Stimulated activated CD4-positive, alpha-beta T cell treated with anti-CD3 and anti-CD28 coated beads, TNF-alpha, amount 100 ng/mL, for 1 hour (primary cell): ENCODE measurements at places on chromosomes 6 and 20.

DNA sequence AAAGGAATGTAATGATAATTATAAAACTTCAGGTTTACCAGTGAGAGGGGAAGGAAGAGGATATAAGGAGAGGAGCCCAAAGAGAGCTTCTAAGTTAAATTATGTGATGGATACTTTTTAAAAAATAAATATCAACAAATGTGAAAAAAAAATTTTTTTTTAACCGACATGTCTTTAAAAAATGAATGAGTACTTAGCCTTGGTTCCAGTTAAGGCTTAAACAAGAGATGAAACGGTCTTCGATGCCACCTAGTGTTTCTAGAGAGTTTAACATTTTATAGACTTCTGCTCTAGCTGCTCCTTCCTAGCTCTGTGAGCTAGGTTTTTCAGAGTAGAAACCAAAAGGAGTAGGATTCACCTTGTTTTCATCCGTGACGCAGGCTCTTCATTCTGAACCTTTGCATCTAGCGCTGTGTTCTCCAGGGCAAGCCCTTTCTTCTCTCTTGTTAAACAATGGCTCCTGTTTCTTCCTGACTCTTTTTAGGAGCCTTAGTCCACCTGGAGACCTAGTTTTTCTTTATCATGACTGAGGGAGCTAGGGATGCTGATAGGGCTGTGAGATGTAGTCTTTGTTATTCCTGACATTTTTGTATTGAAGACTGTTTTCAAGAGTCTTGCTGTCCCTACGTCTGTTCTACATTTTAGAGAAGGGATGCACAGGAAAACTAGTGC lies 42.4 kb upstream of the GNRH2 start:
- no peak for DNase-seq

DNA sequence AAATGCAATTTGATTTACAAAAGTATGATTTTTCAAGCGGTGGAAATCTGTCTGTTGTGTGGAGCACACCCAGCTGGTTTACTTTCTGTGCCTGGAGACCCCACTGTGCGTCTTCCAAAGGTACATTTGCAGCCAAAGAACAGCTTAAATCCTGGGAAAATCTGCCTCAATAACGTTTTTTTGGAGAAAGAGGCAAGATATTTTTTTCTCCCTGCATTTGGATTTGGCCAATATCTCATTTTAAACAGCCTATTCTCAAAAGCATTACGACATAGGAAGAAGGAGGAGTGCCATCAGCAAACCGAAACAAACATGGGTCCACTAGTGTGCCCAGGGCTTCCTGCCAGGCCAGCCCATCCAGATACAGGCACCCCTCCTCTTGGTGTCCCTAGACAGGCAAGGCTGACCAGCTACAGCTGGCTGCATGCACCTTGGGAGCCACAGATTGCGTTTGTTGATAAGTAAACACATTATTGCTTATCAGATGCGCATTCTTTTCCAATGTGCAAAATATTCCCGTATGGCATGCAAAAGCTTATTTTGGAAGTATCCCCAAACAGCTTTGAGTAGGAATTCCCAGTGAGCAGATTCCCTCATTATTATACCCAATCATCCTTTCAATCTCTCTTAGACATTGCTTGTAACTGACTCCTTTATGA lies 184.5 kb upstream of the MARCKS start:
- no peak for DNase-seq

GRCh38 chr6:111184827-111185532 lies 97.7 kb downstream of the SLC16A10 start:
- DNase-seq = no peak

DNA sequence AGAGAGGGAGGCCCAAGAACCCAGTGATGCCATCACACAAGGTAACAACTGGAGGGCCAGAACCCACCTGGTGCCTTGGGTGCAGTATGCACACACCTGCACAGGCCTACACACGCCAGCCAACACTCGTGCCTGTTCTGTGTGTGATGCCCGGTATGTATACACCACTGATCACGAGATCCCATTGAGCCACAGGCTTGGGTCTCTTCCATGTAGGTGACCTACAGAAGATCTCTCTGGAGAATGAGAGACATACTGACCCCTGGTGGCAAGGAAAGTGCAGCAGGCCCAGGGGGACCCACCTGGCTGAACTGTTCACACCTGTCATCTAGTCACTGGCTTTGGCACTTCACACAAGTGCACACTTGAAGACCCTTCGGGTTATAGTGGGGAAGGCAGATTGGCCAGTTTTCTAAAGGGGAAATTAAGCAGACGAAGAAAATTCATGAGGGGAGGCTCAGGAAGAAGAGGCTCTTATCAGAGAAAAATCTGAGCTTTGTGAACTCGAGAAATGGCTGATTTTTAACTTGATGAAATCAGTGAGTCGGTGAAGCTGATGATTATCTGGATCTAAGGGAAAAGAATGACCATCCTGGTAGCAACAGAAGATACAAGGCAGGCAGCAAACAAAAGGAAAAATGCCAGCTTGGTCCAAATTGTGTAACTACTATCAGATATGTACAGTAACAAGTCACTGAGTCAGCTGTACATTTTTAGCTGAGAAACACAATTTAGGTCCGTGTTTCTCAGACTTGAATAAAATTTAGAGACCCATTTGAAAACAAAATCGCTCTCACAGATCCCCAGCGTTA lies 69.1 kb upstream of the PBOV1 start:
- DNase-seq = peak; percentile 28

GRCh38 chr6:133241086-133241900 lies at the start of gene EYA4:
Gene EYA4 (plus strand): TSS chr6:133241357. CDS start chr6:133274781, 33,424 bp downstream.
- DNase-seq = no peak

- DNase-seq = no peak
These were observed 84.5 kb upstream of the LYRM2 start for GRCh38 chr6:89723046-89723445.

- DNase-seq = no peak
These were observed 191.1 kb downstream of the SAMD5 start for GRCh38 chr6:147699637-147700036.

DNA sequence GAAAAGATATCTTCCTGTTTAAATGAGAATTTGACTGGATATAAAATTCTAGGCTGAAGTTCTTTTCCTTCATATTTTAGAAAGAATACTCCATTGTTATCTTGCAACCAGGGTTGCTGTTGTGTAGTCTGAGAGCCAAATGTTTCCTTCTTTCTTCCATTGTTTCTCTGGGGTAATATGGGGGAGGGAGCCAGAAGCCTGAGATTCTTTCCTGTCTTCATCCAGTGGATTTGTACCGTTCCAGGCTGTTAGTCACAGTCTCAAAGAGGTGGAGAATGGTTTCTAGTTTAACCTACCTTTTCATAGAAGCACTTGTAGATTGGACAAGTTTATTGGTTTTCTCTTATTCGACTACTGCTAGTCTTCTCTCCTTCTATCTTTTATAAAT lies 6.1 kb upstream of the ULBP3 start:
- no peak for DNase-seq

DNA sequence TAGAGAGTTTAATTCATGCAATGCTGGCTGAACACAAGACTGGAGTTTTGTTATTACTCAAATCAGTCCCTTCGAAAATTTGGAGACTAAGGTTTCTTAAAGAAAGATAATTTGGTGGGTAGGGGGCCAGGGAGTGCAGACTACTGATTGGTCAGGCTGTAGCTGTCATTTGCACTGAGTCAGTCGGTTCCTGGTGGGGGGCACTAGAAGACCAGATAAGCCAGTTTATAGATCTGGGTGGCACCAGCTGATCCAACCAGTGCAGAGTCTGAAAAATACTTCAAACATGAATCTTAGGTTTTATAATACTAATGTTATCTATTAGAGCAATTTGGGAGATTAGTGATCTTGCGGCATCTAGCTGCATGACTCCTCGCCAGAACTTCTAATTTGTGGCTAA lies 530.7 kb downstream of the NKAIN2 start:
- no peak for DNase-seq

- DNase-seq = no peak
These were observed 139.2 kb upstream of the SASH1 start for GRCh38 chr6:148203281-148203925.

GRCh38 chr6:53504512-53504911 lies 40.4 kb downstream of the GCLC start:
- no peak for DNase-seq

- DNase-seq = no peak
These were observed 245.8 kb downstream of the TTLL2 start for GRCh38 chr6:167570460-167571400.

DNA sequence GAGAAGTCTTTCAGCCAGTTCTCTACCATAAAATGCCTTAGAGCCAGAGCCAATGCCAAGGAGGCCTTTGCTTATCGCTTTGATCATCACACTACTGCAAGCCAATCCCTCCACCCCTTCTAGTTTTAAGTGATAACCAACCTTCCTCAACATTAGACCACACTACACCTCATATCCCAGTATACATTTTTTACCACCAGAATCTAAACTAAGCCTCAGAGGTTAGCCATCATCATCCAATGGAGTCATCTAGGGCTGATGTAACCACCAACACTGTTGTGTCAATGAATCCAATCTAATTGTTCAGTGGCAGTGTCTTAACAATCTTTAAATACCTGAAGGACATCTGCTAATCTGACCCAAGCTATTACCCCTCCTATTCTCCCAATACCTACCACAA lies 6.4 kb downstream of the ZUP1 start:
- DNase-seq = no peak

- DNase-seq = no peak
These were observed 9.9 kb upstream of the BAK1 start for GRCh38 chr6:33589731-33590530.

DNA sequence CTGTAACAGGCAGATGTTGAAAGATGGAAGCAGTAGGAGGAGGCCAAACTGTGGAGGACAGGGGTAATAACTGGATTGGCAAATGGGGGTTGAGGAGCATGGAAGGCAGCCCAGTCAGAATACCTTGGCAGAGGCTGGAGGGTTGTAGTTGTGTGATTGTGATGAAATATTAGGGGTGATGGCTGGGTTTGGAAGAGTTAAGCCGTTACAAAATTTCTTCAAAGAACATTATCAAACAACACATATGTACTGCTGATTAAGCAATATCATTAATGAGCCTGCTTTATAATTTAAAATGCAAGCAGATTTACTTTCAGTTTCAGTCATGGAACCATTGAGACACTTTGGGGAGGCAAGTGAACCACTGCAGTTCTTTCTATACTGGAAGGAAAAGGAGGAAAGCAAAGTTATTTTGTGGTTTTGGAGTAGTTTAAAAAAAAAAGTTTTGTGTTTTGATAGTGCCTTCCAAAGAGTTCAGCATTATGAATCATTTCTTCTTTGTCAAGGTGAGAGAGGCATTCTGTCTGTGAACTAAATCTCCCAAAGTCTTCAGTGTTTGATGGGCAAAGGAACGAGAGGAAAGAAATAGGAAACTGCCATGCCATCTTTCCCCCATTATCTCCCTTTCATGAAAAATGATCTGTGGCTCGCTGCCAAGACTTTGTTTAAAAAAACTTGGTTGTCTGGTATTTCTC lies 20.7 kb downstream of the FOXO3 start:
- no peak for DNase-seq

DNA sequence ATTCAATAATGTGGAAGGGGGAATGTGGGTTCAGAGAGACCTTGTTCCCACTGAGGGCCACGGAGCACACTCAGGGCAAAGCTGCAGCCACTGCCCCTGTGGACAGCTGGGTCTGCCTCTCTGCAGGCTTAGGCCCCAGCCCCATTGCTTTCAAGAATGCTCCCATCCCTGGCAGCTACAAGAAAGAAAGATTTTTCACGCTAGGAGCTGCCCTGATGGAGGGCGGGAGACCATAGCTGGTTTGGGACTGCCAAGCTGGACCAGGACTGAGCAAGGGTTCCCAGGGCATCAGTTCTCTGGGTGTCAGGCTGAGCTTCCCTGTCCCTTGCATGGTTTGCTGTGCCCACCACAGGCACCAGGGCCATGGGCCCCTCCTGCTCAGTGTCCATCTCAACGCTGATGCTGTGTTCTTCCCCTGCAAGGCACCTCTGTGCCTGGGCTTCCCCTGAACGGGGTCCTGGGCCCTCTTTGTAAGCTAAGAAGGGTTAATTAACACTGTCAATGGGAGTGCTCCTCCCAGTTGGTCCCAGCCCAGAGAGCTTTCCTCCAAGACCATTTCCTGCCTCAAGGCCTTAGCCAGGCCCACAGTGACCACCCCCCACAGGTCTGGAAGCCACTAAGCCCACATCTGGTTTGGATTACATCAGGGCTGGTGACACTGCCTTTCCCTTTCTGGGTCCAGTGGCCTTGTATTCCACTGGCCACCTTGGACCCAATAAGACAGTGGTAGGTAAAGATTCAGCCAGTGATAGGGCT lies 8.4 kb downstream of the FOXS1 start:
- DNase-seq = no peak

GRCh38 chr6:7976485-7977056 lies 66.0 kb upstream of the TXNDC5 start:
- no peak for DNase-seq

- no peak for DNase-seq
These were observed 1162.8 kb upstream of the CITED2 start for GRCh38 chr6:140537211-140537610.

- no peak for DNase-seq
These were observed 12.9 kb upstream of the MYBL2 start for GRCh38 chr20:43653966-43654365.

DNA sequence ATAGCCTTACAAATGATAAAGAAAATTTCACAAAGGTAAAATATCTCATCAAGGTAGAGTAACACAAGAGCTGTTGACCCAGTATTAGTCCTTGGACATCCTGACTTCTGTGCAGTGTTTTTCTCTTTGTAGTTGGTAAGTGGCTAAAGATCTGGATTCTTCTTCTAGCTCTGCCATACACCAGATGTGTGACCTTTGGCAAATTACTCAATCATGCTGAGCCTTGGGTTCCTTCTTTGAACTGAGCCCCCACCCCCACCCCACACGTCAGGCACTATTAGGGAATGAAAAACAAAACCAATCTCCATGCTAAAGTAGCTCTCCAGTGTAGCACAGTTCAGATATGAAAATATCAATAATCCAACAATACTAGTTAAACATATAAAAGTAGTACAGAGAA lies 15.1 kb upstream of the TRIM39 start:
- no peak for DNase-seq

- no peak for DNase-seq
These were observed 95.8 kb upstream of the NAA20 start for GRCh38 chr20:19921284-19921793.

GRCh38 chr20:49627329-49627761 lies 59.4 kb upstream of the PTGIS start:
- DNase-seq = no peak

- no peak for DNase-seq
These were observed 76.8 kb upstream of the CD93 start for GRCh38 chr20:23162887-23163286.

DNA sequence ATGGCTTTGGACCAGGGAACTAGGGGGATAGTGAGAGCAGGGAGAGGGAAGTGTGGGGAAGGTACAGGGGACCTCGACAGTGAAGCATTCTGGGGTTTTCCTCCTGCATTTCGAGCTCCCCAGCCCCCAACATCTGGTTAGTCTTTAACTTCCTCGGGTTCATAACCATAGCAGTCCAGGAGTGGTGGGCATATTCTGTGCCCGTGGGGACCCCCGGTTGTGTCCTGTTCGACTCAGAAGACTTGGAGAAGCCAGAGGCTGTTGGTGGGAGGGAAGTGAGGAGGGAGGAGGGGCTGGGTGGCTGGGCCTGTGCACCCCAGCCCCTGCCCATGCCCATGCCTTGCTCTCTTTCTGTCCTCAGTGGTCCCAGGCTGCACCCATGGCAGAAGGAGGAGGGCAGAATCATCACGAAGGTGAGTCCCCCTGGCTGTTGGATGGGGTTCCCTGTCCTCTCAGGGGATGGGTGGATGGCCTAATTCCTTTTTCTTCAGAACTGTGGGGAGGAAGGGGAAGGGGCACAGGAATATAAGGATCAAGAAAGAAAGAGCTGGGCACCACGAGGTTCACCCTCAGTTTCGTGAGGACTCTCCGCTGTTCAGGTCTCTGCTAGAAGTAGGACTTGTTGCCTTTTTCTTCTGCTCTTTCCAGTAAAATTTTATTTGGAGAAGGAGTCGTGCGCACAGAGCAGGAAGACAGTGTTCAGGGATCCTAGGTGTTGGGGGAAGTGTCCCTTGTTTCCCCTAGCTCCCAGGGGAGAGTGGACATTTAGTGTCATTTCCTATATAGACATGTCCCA lies 4.2 kb downstream of the VEGFA start:
- no peak for DNase-seq
